Stromal cell of bone marrow (primary cell): ENCODE measurements at places on chromosomes 3 and 15.

GRCh38 chr3:150594150-150594549, 9.0 kb upstream of the SELENOT start:
- no peak for DNase-seq

- no peak for DNase-seq
Measured at GRCh38 chr3:107680698-107681097, 157.9 kb downstream of the BBX start.

DNA sequence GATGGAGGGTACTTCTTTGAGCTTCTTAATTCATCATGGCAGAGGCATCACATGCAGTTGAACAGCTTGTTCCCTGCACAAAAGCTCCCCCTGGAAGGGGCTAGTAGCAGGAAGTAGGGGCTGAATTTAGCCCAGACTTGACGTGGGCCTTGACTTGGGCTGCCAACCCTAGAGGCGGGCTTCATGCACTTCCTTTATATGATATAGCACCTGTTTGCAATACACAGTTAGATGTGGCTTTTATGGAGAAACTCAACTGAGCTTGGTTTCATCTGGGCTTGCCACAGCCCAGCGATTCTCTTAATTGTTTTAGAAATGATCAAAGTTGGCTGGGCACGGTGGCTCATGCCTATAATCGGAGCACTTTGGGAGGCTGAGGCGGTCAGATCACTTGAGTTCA, 33.7 kb upstream of the ADGRG7 start:
- no peak for DNase-seq

GRCh38 chr3:194767446-194768207, 81.9 kb downstream of the FAM43A start:
- DNase-seq, result no peak

DNA sequence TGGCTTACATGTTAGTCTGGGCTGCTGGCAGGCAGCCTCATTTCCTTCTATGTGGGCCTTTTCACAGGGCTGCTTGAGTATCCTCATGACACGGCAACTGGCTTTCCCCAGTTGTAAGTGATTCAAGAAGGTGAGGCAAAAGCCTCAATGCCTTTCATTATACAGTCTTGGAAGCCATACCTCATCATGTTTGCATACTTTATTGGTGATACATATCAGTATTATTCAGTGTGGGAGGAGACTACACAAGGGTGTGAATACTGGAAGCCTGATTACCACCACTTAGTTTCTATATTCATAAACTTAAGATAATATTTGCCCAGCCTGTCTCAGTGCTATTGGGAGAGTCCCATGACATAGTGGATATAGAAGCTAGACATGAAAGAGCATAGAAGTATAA, 346.8 kb downstream of the SOX2 start:
- no peak for DNase-seq

- DNase-seq, result no peak
Measured at GRCh38 chr3:156795890-156796481, 30.2 kb upstream of the LEKR1 start.

GRCh38 chr3:63662500-63662899, 10.0 kb downstream of the SNTN start:
- DNase-seq, result no peak

- no peak for DNase-seq
Measured at GRCh38 chr3:139830817-139831216, 104.2 kb upstream of the CLSTN2 start.

- DNase-seq, result no peak
Measured at GRCh38 chr15:80509800-80510199, 105.6 kb downstream of the ARNT2 start.

- DNase-seq, result no peak
Measured at GRCh38 chr15:29731865-29732264, 90.4 kb downstream of the TJP1 start.
